ENCODE measurements at places on chromosomes 6 and 20.

GRCh38 chr20:46240065-46240464 lies 68.2 kb downstream of the CDH22 start:
- no peak for DNase-seq

- peak; percentile 73 for DNase-seq
Observed at GRCh38 chr6:150068720-150069648, at the start of gene ULBP3. ULBP3 (minus strand) TSS chr6:150069121; CDS start chr6:150069066, 55 bp downstream.

DNA sequence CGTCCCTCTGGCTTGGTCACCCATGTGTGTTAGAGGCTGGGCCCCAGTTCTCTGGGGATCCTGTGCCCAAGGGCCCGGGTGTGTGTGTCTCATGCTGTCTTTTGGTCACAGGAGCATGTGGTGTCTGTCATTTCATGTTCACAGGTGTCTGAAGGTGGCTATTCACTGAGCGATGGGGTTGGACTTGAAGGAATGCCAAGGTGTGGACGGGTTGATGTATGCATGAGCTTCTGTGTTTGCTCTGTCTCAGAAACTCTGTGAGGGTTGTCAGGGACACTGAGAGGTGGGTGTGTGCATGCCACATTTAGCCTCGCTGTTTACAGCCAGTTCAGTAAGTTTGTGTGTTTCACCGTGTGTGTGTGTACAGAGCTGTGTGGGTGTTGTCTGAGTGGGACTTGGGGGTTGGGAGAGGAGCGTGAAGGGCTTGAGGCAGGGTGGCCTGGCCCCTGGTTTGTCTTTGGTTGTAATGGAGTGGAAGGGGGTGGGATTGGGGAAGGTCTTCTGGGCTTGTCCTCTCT lies 1.2 kb downstream of the DDR1 start:
- no peak for DNase-seq

- DNase-seq = peak; percentile 50
Observed at GRCh38 chr6:113909224-113909856, 52.2 kb downstream of the MARCKS start.

Measured in NCI-H2171 (cell line).